Myocyte (in vitro differentiated cells): ENCODE measurements at places on chromosomes 1 and 21.

GRCh38 chr1:231446138-231446537 is 24.1 kb upstream of the EGLN1 start:
- no peak for DNase-seq

- peak; percentile 77 for DNase-seq
Observed at GRCh38 chr1:43147625-43148327, 24.3 kb downstream of the EBNA1BP2 start.

- DNase-seq: no peak
Observed at GRCh38 chr1:62273953-62274352, 45.3 kb downstream of the KANK4 start.

- DNase-seq: no peak
Observed at GRCh38 chr1:214316593-214316992, 35.6 kb downstream of the SMYD2 start.

GRCh38 chr1:23479666-23479941 is 4.4 kb downstream of the ASAP3 start:
- no peak for DNase-seq

GRCh38 chr1:197614916-197615692 is 160.2 kb downstream of the DENND1B start:
- peak; percentile 47 for DNase-seq

DNA sequence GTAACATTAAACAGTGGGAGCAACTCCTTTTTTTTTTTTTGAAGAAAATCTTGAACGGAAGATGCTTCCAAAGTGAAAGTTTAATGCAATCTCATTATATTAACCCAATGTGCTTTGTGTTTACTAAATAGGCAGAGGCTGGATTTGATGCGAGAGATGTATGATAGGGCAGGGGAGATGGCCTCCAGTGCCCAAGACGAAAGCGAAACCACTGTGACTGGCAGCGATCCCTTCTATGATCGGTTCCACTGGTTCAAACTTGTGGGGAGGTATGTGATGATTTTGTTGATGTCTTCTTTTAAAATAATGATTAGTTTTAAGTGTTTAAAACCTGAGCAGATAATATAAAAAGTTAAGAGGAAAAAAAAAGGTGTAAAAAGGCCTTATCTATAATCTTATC is 74.2 kb upstream of the PGD start:
- no peak for DNase-seq

DNA sequence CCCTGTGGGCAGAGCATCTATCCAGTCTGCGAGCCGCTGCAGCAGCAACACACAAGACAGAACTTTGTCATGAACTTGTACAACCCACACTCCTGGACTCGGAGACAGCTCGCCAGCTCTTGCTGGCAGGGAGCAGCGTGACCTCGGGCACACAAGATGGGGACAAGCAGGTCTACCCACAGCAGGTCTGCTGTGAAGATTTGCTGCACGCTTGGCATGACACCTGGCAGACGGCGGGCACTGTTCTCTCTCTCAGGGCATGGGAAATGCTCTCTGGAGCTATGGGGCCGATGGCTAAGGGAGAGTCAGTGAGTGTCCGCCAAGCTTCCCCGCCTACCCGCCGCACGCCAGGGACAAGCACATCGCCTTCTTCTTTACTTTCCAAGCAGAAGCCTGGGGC is 90.0 kb downstream of the STUM start:
- DNase-seq: no peak

DNA sequence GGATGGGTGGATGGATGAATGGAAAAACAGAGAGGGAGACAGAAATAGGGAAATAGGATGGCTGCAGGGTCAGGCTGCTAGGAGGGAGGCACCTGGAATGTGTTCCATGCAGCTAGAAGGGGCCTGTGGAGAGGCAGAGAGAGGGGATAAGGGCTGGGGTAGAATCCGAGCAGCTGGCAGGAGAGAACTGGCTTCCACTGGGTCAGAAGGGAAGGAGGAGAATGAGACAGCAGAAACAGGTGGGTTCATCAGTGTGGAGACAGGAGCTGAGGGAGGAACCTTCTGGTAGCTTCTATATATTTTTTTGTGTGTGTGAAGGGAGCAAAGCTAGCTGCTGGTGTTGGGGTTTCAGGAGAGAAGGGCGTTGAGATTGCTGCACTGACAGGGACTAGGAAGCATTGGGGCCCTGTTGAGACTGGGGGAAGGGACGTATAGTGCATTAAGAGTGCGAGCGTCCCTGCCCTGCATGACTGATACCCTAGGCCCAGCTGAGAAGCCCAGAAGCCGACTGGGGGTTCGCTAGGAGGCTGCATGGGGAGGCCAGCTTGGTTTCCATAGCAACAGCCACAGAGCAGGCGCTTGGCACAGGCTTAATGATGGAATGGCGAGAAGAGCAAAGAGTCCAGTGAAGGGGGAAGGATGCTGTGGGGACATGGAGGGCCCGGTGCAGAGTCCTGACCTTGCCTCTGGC is 14.8 kb upstream of the KIF21B start:
- DNase-seq: no peak

DNA sequence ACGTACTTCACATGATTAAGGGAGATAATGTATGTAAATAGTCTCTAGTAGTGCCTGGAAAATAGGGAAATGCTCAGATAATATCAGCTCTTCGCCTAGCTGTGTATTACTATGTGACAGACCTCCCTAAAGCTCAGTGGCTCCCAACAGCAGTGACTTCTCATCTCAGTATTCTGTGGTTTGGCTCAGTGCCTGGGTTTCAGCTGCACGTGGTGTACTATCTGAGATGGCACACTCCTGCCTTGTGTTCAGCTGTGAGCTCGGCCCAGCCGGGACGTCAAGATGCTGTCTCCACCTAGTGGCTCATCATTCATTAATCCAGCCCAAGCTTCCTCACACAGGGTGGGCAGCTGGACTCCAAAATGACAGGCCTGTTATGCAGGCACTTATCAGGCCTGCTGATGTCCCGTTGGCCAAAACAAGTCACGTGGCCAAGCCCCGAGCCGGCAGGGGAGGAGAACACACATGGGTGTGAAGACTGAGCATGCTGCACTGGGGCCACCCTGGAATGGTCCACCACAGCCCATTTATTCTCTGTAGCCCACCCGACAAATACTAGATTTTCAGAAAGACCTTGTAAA is 17.8 kb downstream of the SLFNL1 start:
- peak; percentile 100 for DNase-seq

GRCh38 chr1:181127898-181128453 is 39.5 kb downstream of the IER5 start:
- DNase-seq: no peak

- peak; percentile 77 for DNase-seq
Observed at GRCh38 chr1:15352128-15352957, 57.3 kb upstream of the EFHD2 start.
